NK-92 treated with Interleukin-12 subunit alpha and Interleukin-12 subunit beta, amount 100 ng/mL, for 24 hours (cell line): ENCODE measurements at places on chromosomes 2 and 18.

DNA sequence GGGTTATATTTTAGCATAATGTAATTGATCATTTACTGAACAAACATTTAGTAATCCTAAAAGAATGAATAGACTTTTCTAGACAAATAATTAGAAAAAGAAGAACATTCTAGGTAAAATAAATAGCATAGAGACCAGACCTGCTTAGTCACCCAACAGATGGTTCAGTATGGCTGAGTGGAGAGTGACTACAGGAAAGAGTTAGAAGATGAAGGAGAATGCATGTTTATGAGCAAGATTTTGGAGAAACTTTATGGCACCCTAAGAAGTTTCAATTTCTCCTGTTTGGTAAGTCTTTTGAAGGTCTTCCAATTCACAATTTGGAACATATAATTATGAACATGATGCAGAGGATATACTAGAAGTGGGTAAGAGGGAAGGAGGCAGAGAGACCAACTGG lies 32.9 kb downstream of the FAP start:
- DNase-seq = no peak

DNA sequence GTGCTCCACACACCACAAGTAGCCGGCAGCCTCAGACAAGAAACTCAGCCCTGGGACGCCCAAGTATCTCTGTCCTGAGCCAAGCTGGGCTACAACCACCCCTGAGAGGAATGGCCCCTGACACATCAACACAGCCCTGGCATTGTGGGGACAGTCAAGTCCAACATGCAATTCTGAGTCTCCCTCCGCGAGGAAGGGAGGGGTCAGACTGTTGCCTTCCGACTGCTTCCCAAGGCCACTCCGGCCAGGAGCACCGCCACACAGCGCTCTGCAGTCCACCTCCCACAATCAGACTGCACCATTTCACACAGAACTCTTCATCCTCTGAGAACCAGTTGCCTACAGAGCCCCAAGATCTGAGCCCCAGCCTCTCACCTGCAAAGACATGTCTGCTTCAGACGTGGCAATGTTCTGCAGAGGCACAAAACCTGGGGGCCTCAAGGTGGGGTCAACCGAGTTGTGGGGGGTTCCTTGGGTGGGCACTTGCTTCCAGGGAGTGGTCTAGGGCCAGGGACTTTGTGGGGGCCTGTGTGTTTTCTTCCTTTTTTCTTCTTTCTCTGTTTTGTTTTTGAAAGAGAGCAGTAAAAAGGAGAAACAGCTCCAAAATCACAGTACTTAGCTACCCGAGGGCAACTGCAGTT lies 76.7 kb upstream of the SALL3 start:
- no peak for DNase-seq

- DNase-seq = no peak
These were observed 64.6 kb downstream of the CD226 start for GRCh38 chr18:69882965-69883668.

DNA sequence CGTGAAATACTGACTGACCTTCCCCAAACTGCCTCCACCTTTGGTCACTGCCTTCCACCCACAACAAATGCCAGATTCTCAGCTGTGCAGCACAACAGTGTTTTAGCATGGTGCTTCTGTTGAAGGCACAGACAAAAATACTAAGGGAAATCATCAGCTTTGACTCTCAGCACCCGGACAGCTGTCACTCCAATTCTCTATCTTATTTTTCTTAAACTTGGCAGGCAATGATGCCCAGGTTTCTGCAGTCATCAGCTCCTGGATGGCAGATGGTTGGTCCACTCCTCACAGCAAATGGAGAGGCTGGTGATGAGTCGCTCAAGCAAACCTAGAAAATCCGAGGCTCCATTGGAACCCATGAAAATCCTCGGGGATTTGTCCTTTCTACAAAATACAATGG lies 2.9 kb upstream of the FAM124B start:
- DNase-seq = no peak

DNA sequence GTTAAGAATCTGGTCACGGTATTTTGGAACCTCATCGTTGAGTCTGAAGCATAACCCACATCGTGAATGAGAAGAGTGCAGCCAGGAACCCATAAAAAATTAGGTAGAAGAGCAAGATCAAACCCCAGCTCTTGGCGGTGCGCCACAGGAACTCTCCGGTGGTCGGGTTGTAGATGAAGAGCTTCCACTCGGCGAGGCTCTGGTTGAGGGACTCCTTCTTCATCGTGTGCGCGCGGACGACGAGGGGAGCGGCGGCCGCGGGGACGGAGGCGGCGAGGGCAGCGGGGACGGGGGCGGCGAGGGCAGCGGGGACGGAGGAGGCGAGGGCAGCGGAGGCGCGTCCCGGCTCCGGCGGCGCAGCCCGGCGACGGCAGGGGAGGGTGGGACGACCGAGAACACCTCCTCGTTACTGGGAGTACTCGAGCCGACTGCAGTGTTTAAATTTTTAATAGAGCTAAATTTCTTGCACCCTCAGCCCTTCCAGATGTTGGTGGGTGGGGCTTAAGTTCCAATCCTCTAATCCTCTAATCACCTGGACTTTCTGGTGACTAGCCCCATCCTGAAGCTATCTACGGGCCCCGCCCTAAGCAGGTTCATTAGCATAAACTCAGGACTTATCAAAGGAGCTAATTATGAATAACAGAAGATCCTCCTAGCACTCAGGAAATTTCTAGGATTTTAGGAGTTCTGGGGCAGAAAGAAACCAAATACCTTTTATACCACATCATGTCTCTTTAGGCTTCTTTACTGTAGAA lies 20.4 kb upstream of the PAPOLG start:
- no peak for DNase-seq

- no peak for DNase-seq
These were observed 230.8 kb downstream of the ATAD2B start for GRCh38 chr2:23695890-23696751.

- no peak for DNase-seq
These were observed 57.5 kb upstream of the CTLA4 start for GRCh38 chr2:203809991-203810510.

DNA sequence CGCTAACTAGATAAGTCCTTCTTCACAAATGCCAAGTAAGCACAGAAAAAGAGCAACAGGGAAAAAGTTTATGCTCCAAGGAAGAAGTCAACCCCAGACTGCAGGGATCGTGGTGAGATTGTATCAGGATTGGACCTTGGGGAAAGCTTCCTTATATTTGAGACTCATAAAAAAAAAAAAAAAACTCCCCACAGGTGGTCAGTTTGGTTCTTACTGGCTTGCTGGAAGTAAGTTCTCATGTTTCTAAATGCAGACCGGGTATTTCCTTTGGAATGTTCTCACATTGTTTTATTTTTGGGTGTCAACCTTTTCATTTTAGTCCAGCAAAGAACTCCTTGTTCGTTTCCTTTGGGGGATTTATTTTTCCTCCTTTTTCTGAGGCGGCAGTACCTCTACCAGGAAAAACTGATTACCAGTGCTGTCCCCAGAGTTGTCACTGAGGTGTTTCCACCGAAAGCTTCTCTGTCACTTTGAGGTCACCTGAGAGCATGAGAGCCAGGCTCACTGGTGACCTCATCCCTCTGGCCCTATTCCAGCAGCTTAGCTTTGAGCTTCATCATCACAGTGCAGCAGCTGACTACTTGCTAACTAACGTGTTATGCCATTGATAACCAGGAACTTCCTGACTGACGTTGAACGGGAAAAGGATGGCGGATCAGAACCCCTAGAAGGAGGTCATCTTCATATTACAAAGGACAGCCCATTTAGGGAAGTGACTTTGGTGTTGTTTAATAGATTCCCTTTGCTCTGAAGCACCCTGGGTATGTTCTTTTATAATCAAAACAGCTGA lies 16.8 kb upstream of the ATP8B1 start:
- DNase-seq = no peak

GRCh38 chr2:117718048-117718447 lies 96.4 kb upstream of the DDX18 start:
- DNase-seq = no peak

DNA sequence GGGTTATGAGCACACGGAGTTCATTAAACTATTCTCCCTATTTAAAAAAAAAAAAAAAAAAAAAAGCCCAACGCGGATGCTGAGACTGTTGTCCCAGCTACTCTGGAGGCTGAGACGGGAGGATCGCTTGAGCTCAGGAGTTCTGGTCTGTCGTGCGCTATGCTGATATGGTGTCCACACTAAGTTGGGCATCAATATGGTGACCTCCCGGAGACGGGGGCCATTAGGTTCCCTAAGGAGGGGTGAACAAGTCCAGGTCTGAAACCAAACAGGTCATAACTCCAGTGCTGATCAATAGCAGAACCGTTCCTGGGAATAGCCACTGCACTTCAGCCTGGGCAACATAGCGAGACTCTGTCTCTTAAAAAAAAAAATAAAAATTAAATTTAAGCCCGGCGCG lies 12.9 kb upstream of the ANKRD53 start:
- no peak for DNase-seq

DNA sequence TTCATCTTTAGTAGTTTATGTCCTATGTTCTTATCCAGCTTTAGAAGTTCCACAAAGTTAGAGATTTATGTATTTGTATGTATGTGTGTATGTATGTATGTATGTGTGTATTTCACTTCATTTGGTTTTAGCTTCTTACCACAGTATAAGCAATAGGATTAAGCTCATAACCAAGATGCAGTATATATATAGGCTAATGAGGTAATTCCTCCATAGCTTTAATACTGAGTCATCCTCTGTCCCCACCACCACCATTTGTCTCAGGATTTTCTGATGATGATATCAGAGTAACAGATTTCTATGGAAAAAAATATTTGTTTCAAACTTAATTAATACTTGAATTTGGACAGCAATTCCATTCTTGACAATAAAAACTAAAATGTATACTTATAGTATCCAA lies 159.2 kb downstream of the SOX11 start:
- DNase-seq = no peak

DNA sequence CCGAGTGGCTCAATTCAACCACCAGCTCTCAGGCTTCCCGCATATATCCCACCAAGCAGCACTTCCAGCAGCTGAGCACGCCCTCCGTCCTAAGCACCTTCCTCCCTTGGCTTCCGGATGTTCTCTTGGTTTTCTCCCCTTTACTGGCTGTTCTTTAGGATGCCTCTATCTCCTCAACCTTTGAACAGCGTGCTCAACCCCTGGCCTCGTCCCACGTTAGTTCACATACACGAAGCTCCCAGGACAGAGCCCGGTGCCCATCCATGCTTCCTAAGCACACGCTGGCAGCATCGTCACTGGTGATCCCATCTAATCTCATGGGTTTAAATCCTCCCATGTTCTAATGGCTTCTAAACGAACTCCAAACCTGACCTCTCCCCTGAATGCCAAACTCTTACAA lies 3.7 kb downstream of the CYS1 start:
- no peak for DNase-seq

DNA sequence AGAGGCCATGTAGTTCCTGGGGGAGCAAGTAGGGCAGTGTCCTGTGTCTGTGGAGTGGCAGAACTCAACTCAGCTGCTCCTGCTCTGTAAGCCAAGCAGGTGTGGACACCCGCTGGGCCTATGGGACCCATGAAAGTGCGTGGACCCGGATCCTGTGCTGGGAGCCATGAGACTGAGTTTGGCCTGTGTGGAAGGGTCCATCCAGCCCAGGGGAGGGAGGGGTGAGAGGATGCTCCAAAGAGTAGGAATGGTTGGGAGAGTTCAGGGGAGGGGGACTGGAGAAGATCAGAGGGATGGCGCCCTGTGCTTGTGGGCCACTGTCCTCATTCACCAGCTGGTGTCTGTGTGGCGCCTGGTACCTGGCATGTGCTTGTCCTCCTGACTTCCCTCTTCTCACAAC lies 226.4 kb upstream of the HS6ST1 start:
- DNase-seq = no peak

DNA sequence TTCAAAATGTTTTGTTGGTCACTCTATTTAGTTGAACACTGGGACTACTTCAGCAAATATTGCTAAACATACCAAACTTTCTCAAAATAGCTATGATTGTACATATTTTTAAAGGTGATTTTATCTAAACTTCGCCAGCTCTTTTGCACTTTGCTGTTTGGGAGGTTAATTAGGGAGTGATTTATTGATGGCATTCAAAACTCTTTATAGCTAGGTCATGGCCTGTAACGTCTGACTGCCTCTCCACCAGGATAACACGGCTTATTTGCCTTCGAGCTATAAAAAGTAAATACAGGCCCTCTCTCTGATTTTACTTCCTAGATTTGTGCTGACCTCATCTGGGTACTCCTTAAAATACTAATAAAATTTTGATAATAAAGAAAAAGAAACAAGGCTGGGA lies 931.9 kb downstream of the DCDC2C start:
- no peak for DNase-seq

DNA sequence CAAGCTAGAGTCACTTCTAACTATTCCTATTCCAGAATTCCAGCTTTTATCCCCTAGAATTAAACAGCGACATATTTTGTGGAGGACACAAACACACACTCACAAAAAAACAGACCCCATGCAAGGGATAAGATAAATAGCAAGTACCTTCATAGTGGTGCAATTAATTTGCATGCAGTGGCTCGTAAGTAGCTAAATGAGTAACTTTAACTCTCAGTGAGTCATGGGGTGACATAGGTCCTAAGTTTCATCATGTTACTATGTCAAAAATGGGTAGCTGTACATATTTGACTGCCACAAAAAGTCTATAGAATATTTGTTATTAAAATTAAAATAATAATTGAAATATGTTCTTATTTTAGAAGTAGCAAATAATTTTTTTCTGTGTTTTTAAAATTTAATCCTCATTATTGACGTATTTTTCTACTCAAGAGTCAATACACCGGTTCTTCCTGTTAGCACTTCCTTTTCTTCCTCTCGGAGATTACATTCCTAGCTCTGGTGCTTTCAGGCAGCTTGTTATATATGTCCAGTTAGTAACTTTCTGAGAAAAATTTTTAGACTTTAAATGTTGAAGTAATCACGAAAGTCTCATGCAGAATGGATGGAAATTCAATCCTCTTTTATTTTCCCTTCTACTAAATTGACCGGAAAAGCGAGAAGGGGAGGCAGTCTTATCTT lies 247.0 kb downstream of the KCNH7 start:
- no peak for DNase-seq
